ENCODE measurements at places on chromosomes 16 and 17.
A peak's percentile ranks its signal among the peaks of the same experiment; 100 is the strongest.

DNA sequence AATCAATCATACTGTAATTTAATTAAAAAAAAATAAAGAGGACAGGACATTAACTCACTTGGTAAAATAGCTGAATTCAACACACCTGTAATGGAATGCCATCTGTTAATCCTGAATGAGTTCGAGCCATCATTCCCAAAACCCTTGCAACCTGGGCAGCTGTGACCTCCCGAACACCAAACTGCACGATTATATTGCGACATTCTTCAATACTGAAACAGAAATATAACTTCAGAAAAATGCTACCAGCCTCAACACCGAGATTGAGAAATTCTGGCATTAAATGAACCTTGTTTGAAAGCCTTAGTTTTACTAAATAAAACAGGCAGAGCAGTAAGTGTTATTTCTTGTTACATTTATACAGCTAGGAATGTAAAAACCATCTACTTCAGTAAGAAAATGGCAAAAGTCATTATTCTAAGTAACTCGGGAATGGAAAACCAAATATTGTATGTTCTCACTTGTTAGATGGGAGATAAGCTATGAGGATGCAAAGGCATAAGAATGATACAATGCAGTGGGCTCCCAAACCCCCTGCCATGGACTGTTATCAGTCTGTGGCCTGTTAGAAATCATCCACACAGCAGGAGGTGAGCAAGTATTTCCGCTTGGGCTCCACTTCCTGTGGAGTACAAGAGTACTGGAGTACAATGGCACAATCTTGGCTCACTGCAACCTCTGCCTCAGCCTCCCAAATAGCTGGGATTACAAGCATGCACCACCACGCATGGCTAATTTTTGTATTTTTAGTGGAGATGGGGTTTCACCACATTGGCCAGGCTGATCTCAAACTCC, 46.5 kb downstream of the CNOT1 start:
- no peak for DNase-seq

DNA sequence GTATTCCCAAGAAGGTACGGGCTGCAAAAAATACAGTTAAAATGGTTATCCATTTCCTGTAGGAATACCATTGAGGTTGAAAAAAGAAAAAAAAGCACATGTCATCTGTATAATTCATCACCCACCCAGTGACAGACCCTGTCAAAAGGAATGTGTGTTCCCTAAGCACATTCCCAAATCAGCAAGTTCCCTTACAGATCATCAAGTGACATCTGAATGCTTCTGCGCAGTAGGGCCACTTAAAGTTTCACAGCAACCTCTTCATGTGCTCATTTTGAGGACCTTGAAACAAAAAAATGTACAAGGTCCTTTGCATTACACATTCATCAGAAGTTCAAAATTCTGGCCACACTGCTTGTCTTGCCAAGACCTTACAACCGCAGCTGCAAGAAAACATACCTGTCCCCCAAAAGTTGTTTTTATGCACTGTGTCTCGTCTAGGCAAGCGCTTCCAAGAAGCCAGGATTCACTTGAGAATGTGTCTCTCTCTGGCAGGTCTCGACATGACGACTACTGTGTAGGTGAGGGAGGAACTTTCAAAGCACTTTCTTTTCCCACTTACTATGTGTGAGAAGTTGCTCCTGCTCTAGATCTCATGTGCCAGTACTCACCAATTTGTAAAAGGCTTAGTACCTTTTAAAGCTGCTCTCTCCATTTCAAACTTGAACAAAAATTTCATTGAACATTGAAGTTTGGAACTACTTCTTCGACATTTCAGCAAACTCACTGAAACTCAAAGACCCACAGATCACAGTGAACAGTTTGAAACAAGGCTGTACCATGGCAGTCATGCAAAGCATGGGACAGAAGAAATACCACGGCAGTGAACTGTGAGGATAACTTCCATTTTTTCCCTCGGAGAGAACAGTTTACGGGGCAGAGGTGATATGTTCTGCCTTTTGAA, 4.3 kb upstream of the POLG2 start:
- no peak for DNase-seq

DNA sequence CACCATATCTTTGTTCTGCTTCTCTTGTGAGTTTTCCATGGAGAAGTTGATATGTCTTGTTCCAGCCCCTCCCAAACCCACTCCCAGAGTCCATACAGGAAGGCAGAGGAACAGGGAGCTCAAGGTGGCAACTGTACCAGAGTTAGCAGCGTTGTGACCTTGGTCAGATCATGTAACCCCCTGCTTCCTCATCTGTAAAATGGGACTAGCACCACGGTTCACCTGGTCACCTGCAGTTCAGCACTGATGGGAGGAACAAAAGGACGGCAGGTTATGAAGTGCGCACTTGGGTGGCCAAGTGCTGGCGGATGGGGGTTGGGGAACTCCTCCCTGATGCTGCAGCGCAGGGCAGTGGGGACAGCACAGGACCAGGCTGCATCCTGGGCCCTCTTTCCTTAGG, 7.7 kb upstream of the NEUROD2 start:
- DNase-seq: no peak

- no peak for DNase-seq
Observed at GRCh38 chr16:68113059-68113761, 28.0 kb downstream of the NFATC3 start.

- no peak for DNase-seq
Observed at GRCh38 chr16:58498341-58499091, 1.4 kb upstream of the NDRG4 start.

GRCh38 chr16:25107466-25107792, 4.1 kb upstream of the LCMT1 start:
- DNase-seq: no peak

- DNase-seq: no peak
Observed at GRCh38 chr16:49739381-49739780, 116.5 kb downstream of the ZNF423 start.

GRCh38 chr17:59914274-59914854, 21.4 kb downstream of the RPS6KB1 start:
- peak; percentile 84 for DNase-seq

GRCh38 chr17:58630883-58631522, 60.8 kb downstream of the TEX14 start:
- no peak for DNase-seq

DNA sequence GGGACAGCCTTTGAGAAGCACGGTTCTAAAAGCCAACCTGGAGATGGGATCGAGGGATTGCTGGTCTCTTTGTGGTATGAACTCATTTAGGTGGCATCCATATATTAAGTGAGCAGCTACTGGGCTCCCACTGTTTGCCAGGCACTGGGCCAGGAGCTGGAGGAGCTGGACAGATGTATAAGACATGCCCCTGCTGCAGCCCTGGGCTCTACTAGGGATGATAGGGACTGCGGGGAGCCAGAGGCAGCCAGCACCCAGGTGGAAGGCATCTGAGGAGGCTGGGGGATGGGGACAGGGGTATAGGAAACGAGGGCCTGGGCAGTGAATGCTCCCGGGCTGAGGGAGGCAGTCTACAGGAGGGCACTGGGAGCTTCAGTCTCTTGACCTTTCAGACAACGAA, 53.0 kb upstream of the MEAK7 start:
- DNase-seq: no peak

GRCh38 chr17:4711661-4712181, 1.3 kb downstream of the ARRB2 start:
- no peak for DNase-seq

DNA sequence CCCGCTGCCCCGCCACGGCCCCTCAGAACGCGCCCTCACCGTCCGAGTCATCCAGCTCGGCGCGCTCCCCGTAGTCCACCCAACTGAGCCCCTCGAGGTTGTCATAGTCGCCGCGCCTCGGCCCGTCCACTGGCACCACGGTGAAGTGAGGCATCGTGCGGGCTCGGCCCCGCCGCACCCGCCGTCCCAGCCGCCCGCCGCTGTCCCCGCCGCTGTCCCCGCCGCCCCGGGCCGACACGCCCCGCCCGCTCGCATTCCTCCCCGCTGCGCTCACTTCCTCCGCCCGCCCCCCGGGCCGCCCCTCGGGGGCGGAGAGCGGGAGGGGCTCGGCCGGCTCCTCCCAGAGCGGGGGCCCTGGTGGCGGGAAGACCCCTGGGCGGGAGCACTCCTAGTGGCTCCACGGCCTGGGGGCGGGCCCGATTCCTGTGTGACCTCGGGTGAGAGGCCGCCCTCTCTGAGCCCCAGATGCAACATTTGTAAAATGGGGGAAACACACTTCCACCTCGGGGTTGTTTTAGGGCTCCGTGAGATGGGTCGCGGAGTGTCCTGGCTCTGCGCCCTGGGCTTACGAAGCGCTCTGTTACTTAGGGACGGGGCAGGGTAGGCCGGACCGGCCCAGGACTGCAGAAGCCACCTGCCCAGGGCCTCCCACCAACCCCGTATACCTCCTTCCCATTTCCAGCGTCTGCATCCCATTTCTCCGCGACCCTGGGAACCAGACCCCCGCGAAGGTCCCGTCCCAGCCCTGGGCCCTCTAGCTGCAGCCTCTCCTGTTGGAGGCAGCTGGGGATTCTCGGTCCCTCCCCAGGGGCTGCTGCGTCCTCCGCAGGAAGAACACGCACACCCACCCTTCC, at the start of gene SLC12A4:
SLC12A4 (minus strand) TSS at position 238 of the 854 bp plus-strand sequence; CDS start at position 154, 84 bp downstream.
- peak; percentile 93 for DNase-seq

DNA sequence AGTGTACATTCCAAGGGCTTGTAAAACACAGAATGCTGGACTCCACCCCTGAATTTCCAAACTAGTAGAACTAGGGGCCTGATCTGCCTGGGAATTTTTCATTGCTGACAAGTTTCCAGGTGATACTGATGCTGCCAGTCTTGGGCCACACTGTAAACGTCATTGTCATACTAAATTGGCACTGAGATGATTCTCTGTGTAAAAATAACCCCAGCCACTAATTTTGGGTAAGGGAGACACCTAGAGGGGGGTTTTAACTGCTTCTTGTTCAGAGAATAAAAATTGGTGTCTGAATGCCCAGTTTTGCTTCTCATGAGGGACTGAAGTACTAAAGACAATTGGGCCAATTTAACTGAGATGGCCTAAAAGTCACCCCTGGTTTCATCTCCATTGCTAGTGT, 5.0 kb upstream of the CDH13 start:
- DNase-seq: no peak

DNA sequence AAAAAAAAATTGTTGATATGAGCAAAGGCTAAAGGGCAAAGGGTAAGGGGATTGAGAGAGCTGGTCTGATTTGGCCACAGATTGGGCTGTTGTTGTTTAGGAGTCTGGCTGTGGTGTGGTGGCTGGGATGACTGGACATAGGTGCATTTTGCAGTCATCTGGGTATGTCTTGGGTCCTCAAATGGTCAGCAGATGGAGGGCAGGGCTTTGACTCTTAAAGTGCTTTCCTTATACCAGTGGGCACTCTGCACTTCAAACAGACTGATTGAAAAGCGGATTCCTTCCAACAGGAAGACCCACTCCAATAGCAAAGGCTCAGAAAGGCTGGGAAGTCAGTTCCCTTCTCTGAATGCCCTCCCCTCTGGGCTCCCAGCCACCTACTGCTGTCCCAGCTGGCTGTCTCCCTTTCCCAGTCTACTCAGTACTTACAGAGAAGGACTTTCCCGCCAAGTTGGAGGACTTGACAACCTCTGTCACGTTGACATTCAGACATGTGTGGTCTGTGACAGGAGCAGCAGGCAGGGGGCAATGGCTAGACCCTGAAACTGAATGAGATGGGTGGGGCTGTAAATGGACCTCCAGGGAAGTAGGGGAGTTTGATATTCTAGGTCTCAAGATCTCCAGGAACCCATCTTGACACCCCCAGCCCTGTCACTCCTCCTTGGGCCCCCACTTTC, 19.6 kb upstream of the MFSD6L start:
- DNase-seq: no peak

DNA sequence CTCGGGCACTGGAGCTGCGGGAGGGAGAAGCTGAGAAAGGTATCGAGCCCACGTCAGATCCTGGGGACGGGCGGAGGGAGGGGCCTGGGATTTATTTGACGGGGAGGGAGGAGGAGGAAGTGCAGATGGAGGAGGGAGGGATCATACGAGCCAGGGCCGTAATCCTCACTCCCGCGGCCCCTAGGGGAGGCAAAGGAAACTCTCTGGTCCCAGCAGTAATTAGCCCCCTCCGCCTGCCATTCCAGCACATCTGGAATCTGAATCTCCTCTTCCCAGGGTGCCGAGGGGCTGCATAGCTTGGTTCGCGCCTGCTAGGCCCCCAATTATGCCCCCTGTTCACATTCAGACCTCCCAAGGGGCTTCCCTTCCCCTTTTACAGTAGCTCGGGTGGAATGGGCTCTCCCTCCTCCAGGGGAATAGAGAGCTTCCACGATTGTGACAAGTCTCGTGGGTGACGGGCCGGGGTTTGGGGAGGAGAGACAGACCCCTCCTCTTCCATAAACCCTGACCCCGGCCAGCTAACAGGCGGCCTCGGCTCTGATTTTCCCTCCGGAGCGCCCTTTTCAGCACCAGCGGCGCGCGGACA, at the start of gene SEZ6L2:
SEZ6L2 (minus strand) TSS at position 35 of the 586 bp plus-strand sequence. CDS start 531 bp downstream, outside the sequence.
- DNase-seq: peak; percentile 96

DNA sequence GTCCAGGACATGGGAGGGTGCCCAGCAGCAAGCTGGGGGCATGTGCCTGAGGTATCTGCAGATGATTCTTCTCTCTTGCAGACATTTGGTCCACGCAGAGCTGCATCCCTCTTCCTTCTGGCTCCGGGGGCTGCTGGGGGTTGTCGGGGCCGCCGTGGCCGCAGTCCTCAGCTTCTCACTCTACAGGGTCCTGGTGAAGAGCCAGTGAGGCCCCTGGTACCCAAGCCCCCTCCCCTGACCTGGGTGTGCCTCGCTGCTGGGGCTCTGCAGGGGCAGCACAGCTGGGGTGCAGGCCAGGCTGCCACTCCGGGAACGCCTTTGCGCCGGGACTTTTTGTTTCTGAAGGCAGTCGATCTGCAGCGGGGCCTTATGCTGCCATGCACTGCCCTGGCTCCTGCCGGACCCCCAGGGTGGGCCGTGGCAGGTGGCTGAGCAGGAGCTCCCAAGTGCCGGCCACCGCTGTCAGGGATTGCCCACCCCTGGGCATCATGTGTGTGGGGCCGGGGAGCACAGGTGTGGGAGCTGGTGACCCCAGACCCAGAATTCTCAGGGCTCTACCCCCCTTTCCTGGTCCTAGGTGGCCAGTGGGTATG, 2.0 kb upstream of the RHBDL1 start:
- no peak for DNase-seq

DNA sequence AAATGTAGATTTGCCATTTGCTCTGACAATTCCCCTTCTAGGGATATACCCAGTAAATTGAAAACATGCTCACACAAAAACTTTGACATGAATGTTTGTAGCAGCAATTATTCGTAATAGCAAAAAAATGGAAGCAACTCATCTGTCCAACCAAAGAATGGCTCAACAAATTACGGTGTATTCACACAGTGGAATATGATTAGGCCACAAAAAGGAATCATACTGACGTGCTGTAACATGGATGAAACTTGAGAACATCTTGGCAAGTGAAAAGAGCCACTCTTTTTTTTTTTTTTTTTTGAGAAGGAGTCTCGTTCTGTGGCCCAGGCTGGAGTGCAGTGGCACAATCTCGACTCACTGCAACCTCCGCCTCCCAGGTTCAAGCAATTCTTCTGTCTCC, 24.1 kb upstream of the SPNS3 start:
- DNase-seq: no peak

- DNase-seq: no peak
Observed at GRCh38 chr16:85449885-85450245, 163.3 kb upstream of the GSE1 start.

All from HTR-8/SVneo (cell line).